ENCODE measurements at places on chromosomes 16 and 17.

- peak; percentile 26 for DNase-seq
Measured at GRCh38 chr16:1770328-1771187, 785 bp downstream of the NME3 start.

- DNase-seq = no peak
Measured at GRCh38 chr17:82050152-82050760, 1.4 kb downstream of the RFNG start.

DNA sequence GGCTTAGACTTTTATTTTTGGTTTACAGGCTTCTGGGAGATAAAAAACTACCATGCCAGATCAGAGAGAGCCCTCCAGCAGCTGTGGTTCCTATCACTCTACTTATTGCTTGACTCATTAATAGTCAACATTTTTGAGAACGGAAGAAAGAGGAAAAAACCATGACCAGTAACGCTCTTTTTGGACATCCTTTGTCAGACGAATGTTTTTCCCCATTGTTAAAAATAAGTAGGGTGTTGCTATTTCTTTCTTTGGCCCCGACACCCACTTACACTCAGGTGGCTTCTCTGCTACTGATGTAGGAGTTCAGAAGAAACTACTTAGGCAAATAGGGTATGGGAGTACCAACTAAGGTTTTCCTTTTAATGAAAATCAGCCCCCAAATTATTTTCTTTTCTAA, 27.5 kb downstream of the TVP23A start:
- DNase-seq = no peak

DNA sequence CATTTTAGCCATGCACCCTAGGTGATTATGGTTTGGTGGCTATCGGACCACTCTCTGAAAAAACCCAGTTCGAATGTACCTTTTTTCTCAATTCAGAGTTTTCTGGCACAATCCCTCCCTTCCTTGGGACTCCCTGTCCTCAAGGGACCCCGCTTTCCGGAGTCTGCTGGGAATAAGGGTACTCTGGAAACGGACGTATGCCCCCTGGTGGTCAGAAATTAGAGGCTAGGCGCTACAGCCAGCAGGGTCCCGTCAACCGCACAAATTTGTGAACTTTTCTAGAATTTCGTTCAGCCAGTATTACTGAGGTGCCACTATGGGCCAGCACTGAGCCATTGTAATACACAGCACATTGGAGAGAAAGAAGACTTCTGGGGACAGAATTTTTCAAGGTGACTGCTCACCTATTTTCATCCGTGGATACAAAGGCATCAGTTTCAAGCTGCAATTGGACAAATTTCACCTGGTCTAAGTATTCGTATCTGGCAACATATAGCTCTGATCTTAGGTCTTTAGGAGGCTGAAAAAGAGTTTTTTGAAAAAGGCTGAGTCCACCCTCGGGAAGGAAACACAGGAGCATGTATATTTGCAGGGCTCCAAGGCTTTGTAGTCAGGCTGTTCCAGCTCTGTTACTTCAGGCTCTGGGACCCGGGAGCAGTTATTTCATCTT, 27.1 kb upstream of the CRYBA1 start:
- DNase-seq = peak; percentile 59

- no peak for DNase-seq
Measured at GRCh38 chr16:89172171-89172527, 601 bp downstream of the CDH15 start.
